GM12891 (cell line): ENCODE measurements at places on chromosomes 6 and 20.

- DNase-seq: no peak
Measured at GRCh38 chr20:53692465-53693067, 98.9 kb upstream of the ZNF217 start.

GRCh38 chr6:34511214-34511914 lies 44.8 kb downstream of the SPDEF start:
- DNase-seq: no peak

DNA sequence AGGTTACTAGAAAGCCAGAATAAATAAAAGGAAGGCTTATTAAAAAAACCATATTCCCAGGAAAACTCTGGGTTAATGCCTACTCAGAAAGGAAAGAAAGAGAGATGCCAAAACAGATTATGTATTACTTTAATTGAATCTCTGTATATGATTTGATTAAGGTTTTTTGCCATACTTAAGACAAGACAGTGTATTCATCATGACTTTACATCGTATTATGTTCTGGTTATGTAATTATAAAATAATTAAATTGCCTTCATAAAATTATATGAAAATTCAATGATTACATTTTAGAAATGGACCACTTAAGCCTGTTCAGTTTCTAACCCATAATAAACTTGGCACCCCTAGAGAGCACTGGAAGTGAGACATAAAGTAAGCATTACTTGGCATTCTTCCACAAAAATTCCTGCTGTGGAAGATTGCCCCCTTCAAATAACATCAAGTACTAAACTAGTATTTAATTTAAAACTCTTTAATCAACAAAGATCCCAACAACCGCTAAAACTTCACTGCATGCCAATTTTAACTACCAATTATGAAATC lies 20.8 kb upstream of the IBTK start:
- DNase-seq: no peak

- DNase-seq: peak; percentile 29
Measured at GRCh38 chr6:154928325-154928922, 66.7 kb upstream of the TIAM2 start.

GRCh38 chr20:47863315-47863965 lies 78.2 kb upstream of the SULF2 start:
- DNase-seq: no peak

DNA sequence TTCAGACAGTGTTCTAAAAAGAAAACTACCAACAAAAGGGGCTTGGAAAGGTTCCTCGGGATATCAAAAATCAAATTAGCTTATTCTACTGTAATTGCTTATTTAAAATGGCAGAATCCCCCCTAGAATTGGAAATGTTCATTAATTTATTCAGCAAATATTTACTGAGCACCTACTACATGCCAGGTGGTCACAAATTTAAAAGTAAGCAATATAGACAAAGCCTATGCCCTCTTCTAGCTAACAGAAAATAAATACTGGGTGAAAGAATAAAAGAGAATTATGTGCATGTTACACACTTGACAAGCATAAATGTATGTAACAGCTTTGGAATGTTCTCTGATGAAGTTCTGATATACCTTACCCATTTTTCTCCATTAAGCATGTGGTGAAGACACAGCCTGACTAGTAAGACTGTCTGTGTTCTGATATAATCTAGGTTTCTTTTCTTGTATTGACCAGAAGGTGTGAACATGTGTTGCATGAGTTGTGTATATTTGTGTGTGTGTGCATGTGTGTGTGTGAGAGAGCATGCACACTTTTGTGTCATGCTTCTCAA lies 606.7 kb upstream of the CITED2 start:
- no peak for DNase-seq

DNA sequence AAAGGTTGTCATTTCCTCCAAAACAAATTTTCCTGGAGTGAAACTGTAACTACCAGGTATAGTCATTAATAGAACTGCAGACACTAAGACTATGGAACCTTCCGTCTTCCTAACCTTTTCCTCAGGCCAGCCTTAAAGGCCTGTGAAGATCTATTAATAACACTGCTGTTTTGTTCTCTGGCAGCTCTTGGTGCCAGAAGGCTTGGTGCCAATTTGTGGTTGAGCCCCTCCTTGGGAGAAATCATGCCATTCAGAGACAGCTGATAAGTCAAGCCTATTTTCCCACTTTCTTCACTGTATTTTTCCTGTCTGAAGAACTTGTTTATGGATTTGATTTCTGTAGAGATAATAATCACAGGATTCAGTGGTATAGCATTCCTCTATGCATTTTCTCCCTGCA lies 64.8 kb downstream of the HCRTR2 start:
- DNase-seq: no peak

- DNase-seq: peak; percentile 33
Measured at GRCh38 chr6:117605169-117605826, 3.0 kb upstream of the GOPC start.

DNA sequence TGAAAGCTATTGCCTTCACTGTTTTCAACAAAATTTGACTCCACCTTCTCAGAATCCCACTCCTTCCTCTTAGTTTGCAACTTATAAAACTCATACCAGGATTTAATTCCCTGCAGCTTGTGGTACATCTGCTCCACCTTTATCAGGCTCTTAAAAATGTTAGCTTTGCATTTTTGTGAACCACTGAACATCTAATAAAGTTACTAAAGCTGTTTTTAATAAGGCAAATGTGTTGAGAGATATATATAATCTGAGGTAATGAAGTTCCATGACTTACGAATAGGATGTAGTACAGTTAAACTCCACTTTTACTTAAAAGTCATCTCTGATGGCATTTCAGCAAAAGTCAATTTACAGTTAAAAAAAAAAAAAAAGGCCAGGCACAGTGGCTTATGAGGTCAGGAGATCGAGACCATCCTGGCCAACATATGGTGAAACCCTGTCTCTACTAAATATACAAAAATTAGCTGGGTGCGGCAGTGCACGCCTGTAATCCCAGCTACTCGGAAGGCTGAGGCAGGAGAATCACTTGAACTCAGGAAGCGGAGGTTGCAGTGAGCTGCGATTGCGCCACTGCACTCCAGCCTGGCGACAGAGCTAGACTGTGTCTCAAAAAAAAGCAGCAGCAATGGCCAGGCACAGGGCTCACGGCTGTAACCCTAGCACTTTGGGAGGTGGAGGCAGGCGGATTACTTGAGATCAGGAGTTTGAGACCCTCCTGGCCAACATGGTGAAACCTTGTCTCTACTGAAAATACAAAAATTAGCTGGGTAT lies 106.2 kb downstream of the KIF13A start:
- no peak for DNase-seq

- no peak for DNase-seq
Measured at GRCh38 chr6:72933233-72933632, 292.1 kb downstream of the KHDC1L start.

GRCh38 chr6:128233531-128233930 lies 286.9 kb downstream of the PTPRK start:
- DNase-seq: no peak

GRCh38 chr20:37890643-37891042 lies 12.3 kb upstream of the VSTM2L start:
- no peak for DNase-seq

- DNase-seq: no peak
Measured at GRCh38 chr6:348860-349396, 42.6 kb upstream of the IRF4 start.

GRCh38 chr6:122713138-122713537 lies 66.4 kb upstream of the FABP7 start:
- DNase-seq: no peak

DNA sequence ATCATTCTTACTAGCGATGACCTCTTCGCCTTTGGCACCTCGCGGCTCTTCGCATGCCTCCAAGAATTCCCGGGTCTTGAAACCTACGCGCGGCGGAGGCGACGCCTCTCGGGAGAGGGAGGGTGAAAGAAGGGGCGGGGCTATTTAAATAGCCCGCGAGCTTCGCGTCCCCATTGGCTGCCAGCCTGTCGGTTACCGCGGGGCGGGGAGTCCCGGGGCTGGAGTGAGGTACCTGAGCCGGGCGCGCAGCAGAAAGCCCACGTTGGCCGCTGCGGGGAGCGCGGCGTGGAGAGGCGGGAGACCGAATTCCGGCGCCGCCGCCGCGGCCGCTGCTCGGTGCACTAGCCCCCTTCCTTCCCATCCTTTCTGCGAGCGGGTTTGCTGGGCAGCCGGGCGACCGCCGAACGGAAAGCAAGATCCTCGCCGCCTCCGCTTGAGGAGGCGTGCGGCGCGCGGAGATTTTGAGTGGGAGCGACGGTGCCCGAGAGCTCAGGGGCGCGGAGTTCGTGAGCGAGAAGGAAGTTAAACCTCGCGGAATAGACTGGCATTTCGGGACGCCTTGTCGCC lies at the start of gene BMP6:
Gene BMP6 (plus strand): TSS at position 251 of the 567 bp plus-strand sequence. CDS start 857 bp downstream, outside the sequence.
- DNase-seq: peak; percentile 74

DNA sequence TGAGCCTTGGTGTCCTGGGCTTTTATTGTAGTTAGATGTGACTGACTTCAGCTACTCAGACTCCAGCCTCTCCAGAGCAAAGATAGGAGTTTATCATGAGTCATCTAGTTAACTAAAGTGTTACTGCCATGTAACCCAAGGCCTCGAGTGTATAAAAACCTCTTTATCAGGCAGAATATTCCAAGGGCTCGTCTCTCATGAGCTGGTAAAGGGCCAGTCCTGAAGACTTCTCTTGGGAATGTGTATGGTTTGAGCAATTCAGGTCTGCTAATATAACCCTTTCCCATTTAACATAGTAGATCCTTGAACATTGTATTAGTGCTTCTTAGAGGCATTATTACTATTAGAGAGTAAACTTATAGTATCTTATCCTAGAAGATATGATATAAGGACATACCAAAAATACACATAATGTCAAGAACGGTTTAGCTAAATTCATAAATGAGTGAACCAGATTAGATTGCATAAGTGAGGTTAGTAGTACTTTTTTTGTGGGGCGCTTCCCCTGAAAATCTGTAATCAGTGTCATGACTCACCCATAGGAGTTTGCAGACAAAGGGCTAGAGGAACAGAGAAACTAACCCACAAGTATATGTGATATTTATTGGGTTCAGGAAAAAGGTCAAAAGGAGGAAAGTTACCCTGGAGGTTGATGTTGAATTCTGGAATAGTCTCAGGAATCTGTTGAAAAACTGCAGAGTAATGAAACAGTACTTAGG lies 16.0 kb downstream of the DSE start:
- no peak for DNase-seq

DNA sequence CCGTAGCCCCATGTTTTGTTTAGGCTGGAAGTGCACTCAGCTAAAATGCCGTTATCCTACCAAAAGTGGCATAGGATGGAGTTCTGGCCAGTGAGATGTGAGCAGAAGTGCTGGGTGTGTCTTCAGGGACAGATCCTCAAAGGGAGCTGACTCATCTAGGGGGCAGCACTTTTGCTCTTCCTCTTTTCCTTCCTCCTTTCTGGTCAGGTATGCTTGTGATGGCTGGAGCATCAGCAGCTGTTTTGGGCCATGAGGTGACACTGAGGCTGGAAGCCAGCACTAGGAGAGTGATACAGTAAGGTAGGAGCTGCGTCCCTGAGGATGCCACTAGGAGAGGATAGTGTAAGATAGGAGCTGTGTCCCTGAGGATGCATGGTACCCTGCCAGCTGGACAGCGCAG lies 4.6 kb upstream of the OSBPL2 start:
- DNase-seq: no peak

DNA sequence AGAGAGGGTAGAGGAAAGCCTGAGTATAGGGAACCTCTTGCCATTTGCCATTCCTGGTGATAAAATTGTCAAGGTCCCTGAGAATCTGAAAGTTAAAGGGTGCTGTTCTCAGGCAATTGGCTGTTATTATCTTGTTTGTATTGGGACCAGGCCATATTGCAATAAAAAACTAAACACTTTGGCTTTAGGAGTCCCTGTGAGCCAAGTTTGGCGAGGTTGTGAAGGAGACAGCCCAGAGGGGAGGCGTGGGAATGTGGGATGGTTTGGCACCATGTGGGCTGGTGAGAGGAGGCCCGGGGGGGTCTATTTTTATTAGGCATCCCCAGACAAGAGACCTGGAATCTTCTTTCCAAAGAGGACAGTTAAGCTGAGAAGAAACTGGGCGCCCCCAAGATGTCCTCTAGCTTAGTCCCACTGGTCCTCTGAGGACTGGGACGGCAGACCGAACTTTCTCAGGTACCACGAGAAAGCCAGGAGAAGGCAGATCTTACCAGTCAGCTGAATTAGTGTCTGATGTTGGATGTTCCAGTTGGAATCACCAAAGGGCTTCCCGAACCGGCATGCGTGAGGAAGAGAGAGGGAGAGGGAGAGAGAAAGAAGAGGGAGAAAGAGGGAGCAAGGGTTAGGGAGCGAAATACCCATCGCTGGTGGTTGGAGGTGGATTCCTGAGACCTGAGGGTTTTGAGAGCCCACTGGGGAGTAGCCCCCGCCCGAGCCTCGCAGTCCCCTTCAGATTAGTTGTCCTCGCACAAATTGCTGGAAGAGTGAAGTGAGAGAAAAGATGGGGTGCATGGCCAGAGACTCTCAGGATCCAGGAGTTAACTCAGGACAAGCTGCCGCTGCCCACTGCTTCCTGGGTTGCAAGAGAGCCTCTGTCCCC lies 24.4 kb downstream of the DYNLT1 start:
- DNase-seq: no peak

GRCh38 chr6:118551063-118552053 lies 3.3 kb downstream of the PLN start:
- DNase-seq: peak; percentile 5

DNA sequence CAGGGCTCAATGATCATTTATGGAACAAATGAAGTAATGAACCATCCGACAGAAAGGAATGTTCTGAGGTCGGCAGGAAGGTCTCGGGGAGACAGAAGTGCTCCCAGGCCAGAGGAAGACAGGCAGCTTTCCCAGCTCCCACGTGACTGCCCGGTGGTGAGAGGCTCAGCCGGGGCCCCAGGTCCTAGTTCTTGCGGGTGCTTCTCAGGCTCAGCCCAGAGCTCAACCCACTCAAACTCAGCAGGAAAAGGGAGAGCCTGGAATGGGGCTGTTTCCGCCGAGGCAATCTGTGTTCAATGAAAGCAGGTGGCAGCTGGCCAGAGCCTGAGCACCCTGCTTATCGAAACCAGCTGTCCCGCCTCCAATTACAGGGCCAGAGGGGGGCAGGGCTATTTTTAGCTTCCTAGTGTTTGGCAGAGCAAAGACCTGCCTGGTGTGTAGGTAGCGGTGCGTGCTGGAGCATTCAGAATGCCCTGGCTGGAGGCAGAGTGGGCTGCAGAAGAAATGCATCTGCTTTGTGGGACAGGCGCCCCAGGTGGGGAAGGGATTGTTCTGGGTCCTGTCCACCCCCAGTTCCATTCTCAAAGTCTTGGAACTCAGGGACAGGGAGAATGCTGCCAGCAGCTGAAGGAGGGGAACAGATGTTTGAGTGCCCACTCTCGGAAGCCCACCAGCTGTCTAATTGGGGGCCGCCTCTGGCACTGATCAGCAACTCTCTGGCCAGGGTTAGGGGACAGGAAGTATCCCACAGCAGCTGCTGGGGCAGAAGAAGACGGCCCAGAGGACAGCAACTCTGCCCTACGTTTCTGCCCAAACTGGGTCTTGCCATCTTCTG lies 145.1 kb downstream of the PREX1 start:
- DNase-seq: no peak

- no peak for DNase-seq
Measured at GRCh38 chr6:38370653-38371601, 268.8 kb downstream of the BTBD9 start.

- no peak for DNase-seq
Measured at GRCh38 chr20:51507216-51508036, 35.1 kb downstream of the NFATC2 start.

DNA sequence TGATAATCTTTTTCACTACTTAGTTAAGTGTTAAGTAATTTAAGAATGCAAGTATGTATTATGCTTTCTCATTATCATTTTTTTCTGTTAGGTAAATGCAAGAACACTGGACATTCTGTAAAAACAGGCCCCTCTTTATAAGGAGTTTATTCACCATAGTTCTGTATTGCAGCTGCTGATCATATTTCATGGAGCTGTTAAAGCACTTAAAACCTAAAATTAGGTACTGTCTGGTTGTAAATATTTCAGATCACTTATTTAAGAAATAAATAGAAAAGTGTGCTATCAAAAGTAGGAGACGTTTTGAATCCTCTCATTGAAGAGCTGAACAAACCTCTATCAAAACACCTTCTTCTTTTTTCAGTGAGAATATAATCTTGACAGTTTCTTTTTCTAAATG lies 3.9 kb downstream of the EYA4 start:
- no peak for DNase-seq
